Left ventricle myocardium superior (tissue), 1 donor: ENCODE measurements at places on chromosomes 11 and 22. TPM values are rescaled to one million over a fixed set of nuclear protein-coding genes. Genes with fewer than 3 reads are reported as not detected.

Gene VPREB1
- total RNA-seq = not detected

- no peak for DNase-seq
Measured at GRCh38 chr22:44605486-44605885, 96.5 kb upstream of the PRR5 start.

GRCh38 chr11:84089072-84090057 is 803.2 kb upstream of the CCDC90B start:
- DNase-seq = no peak

- no peak for DNase-seq
Measured at GRCh38 chr22:27480487-27480886, 321.1 kb downstream of the MN1 start.

DNA sequence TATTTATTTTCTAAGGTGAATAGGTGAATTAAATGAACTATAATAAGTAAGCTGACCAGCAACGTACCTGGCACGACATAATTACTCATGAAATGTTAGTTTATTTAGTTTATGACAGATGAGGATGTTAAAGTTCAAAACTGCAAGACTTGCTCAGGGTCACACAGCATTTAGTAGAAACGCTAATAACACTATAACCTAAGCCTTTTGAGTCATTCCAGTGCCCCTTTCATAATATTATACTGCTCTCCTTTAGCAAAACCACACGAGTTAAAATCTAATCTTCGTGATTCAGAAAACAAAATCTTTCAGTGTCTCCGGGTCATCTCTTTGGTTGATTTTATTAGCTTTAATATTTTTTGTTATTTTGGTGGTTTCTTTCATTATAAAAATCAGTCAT is 39.6 kb downstream of the BTBD10 start:
- DNase-seq = no peak

Gene SAAL1
- 5.8 TPM for total RNA-seq

DNA sequence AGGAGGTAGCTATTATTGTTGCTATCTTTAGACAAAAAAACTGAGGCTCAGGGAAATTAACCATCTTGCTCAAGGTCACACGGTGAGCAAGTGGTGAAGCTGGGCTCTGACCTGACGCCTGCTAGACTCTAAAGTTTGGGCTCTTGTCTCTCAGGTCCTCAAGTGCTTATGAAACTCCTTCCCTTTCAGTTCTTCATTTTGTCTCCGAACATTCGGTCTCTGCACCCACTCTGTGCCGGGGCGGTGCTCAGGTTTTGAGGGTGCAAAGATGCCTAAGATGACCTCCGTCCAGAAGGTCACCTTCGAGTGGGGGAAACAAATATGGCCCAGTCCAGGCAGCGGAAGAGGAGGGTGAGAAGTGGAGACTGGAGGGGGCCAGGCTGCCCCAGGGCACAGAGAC is 16.0 kb downstream of the OVOL1 start:
- no peak for DNase-seq

Gene HEPN1
- total RNA-seq = not detected

Gene ENTHD1
- not detected for total RNA-seq

GRCh38 chr11:15471048-15471894 is 356.5 kb downstream of the INSC start:
- DNase-seq = no peak

- no peak for DNase-seq
Measured at GRCh38 chr11:116072133-116072532, 567.9 kb upstream of the CADM1 start.

Gene TBX10
- 0.37 TPM for total RNA-seq

DNA sequence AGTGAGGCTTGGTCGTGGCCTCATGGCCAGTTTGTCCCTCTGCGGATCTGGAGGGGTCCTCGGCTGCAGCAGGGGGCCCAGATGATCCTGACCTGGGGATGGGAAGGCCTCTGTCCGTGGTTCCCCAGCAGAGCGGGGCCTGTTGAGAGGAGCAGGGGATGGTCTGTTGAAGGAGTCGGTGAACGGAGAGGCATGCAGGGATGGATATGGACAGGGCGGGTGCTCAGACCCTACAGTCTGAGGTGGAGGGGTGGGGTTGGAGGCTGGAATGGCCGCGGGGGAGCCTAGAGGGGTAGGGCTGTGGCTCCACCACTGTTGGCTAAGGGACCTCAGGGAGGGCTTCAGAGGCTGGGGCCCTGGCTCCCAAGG is 33.8 kb downstream of the RTN4R start:
- no peak for DNase-seq

Gene PTDSS2
- total RNA-seq = 31.8 TPM

Gene OR8G1
- not detected for total RNA-seq

DNA sequence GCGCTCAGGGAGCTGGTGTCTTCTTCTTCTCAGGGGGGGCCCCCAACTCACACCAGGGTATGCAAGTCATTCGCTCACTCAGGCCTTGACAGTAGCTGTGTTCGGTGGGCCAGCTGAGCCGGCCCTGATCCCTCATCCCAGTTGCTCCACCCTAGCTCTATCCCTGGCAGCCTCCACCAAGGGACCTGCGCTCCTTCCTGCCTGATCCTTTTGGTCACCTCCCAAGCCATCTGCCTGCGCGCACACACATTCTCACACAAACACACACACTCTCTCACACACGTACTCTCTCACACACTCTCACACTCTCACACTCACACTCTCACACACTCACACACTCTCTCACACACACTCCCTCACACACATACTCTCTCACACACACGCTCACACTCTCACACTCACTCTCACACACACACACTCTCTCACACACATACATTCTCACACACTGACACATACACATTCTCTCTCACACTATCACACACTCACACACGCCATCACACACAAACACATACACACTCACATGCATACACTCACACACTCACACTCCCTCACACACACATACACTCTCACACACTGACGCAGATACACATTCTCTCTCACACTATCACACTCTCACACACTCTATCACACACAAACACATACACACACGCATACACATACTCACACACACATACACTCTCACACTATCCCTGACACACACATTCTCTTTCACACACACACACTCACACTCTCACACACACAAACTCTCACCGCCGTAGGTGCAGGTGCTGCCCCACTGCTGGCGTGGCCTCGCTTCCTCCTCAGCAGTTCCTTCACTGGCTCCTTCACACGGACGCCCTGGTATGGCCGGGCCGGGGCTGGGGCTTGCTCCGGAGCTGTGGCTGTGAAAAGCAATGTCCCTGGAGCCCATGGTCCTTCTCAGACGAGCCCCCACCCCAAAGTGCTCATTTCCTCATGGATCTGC is 20.8 kb downstream of the POU2AF1 start:
- no peak for DNase-seq

GRCh38 chr11:112745973-112746372 is 215.2 kb upstream of the NCAM1 start:
- DNase-seq = no peak

DNA sequence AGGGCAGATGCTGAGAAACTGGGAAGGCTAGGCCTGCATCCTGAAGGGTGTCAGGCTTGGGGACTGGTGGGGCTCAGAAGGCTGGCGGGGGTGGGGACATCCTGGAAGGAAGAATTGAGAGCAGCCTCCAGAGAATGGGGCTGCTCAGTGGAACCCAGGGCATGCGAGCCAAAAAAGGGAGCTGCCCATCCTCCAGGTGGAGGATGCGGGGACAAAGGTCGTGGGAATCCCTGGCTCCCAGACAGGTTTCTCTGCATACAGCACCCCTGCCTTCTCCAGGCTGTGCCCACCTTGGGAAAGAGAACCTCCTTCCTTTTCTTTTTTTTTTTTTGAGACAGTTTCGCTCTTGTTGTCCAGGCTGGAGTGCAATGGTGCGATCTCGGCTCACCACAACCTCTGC is 40.9 kb upstream of the ARFGAP3 start:
- DNase-seq = no peak

DNA sequence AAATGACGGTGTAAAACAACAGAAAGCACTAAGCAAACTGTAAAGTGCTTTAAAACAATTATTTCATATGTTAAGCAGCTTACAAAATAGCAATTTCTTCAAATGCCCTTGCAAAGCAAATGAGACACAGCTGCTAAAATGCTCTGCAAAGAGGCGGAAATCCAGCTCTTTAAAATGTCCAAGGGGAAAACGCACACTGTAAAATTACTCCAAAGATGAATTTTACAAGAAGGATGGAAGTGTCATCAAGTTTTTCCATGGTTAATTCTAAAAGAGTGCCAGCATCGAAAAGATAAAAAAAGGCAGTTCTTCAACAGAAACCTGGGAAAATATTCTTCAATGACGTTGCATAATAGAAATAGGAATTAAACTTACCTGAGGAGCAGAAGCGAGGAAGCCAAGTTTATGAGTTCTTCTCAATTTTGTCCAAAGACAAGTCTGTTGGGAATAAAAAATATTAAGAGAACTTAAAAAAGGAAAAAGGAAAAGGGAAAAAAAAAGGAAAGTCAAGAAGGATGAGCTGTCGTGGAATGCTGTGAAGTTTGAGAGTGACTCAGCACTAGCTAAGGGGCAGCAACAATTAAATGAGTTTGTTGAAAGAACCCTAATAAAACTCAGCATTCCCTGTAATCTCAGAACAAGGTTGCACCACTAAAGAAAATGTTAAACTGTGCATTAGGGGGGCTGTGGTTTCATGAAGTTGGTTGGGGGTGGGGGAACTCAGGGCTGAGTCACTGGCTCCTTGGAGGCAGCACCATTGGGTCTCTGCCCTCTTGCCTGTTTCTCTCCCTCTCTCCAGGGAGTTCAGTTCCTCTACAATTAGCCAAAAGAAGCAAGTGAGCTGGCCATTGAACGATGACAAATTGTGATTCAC is 64.2 kb upstream of the BLID start:
- peak; percentile 30 for DNase-seq
